Activated CD4-positive, alpha-beta T cell treated with anti-CD3 and anti-CD28 coated beads, Interleukin-2, amount 10 ng/mL, durations not matched to agents 7 days and 5 days (primary cell): ENCODE measurements at places on chromosomes 5 and 9. TPM values are rescaled to one million over a fixed set of nuclear protein-coding genes. Genes with fewer than 3 reads are reported as not detected.

BAAT gene
- total RNA-seq = not detected

GRCh38 chr9:75911390-75911789 lies 20.9 kb downstream of the PCSK5 start:
- no peak overlapping the region for H3K4me3 ChIP-seq
- no peaks in the 10 kb centered on the region for H3K27me3 ChIP-seq
- no peaks in the 10 kb centered on the region for H3K36me3 ChIP-seq

GRCh38 chr9:133253268-133253667 lies 21.7 kb downstream of the ABO start:
- H3K36me3 ChIP-seq = no peaks in the 10 kb centered on the region
- H3K4me1 ChIP-seq = peaks cover 11% of the 10 kb centered on the region
- no peak for DNase-seq
- H3K27ac ChIP-seq = no peak overlapping the region

- no peak overlapping the region for H3K27ac ChIP-seq
- DNase-seq = no peak
- H3K27me3 ChIP-seq = no peaks in the 10 kb centered on the region
- H3K36me3 ChIP-seq = peaks cover 27% of the 10 kb centered on the region
- H3K4me3 ChIP-seq = no peak overlapping the region
Observed at GRCh38 chr5:65704621-65705239, 17.2 kb downstream of the SGTB start.
